ENCODE measurements at places on chromosomes 2 and 18.

GRCh38 chr18:26342646-26343045 is 116.4 kb downstream of the TAF4B start:
- DNase-seq = no peak

DNA sequence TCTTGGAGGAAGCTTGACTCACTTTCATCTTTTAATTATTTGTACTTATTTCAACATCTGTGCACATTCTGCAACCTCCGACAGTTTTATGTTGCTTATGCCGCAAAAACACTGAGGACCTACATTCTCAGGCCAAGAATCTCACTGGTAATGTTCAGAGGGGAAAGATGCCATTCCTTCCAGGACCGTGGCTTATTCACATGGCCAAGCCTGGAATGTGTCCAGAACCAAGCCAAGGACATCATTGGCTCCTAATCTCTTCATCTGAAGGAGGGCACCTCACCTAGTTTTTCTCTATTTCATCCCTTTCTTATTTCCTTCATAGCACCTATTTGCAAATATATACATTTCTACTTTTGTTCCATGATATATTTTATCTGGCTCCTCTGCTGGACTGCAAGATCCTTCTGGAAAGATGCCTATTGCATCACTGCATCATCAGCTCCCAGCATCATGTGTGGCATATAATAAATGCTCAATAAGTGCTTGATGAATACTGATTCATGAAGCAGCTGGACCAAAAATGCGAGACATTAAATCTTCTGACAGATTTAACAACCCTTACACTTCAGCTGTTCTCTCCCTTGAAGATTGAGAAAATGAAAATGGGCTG is 377.1 kb downstream of the TNS1 start:
- DNase-seq = peak; percentile 47

DNA sequence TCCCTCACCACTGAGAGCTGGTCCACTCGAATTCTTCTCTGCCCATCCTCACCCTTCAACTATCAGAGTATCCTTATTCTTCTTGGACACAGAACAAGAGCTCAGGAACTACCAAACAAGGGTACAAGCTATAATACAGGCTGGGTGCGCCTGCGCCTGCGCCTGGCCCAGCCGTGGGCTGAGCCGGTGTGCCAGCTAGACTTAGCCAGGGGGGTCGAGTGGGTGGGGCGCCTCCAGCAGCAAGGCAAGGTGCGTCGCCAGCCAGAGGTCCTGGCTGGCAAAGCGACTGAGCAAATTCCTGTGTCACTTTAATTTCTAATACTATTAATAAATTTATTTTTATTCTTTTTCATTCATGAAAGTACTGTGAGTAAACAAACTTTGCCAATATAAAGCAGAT is 1072.6 kb upstream of the PIK3C3 start:
- DNase-seq = no peak

GRCh38 chr18:79405019-79405780 is 9.5 kb downstream of the NFATC1 start:
- DNase-seq = no peak

DNA sequence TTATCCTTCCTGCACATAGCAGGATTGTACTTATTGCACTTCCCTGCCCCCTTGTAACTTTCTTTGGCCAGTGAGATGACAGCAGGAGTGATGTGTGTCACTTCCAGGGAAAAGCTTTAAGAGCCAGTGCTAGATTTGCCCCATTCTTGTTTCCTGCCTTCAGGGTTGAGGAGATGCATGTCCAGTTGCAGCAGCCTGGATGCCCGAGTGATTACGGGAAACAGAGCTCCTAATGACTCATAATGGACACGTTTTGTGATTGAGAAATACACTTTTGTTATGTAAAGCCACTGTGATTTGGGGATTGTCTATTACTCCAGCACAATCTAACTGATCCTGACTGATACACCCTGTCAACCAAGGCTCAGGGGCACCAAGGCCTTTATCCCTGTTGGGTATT is 5.0 kb upstream of the TET3 start:
- DNase-seq = peak; percentile 83

DNA sequence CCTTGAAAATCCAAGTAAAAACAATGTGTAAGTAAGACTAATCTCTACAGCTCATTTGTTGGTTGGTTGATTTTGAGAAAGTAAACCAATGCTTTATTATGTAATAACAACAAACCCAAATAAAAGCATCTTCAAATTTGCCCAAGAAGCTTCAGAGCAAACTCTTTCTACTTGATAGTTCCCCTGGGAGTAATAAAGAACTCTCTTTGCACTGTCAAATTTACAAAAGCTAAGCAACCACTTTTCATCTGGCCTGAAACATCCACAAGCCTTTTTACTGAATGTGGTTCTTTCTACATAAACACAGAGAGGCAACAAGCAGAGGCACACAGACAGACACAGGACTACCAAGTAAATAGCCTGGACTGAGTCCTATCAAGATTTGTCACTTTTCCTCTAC is 28.8 kb upstream of the CACNB4 start:
- no peak for DNase-seq

GRCh38 chr2:1899396-1899730 is 155.0 kb upstream of the PXDN start:
- no peak for DNase-seq

GRCh38 chr2:151422917-151423439 is 13.3 kb downstream of the RIF1 start:
- DNase-seq = no peak

GRCh38 chr18:22838221-22838620 is 94.9 kb upstream of the RBBP8 start:
- DNase-seq = no peak

GRCh38 chr2:199470361-199470671 is 12.6 kb upstream of the SATB2 start:
- no peak for DNase-seq

DNA sequence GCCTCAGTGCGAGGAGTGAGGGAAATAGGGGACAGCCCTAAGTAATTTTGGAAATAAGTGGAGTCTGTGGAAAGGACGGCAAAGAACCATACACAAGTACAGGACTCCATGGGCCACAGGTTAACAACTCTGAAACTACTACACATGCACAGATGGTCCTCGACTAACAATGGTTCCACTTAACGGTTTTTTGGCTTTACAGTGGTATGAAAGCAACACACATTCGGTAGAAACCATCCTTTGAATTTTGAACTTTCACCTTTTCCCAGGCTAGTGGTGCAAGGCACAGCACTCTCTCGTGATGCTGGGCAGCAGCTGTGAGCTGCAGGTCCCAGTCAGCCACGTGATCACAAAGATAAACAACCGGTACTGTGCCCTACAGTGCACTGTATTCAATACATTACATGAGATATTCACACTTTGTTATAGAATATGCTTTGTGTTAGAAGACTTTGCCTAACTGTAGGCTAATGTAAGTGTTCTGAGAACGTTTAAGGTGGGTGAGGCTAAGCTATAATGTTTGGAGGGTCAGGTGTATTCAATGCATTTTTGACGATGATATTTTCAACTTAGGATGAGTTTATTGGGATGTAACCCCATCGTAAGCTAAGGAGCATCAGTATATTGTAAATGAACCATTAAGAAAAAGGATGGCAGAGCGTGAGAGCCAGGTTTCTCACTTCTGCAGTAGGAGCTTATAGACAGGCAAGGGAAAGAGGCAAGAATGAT is 44.6 kb downstream of the TBC1D8 start:
- DNase-seq = no peak

DNA sequence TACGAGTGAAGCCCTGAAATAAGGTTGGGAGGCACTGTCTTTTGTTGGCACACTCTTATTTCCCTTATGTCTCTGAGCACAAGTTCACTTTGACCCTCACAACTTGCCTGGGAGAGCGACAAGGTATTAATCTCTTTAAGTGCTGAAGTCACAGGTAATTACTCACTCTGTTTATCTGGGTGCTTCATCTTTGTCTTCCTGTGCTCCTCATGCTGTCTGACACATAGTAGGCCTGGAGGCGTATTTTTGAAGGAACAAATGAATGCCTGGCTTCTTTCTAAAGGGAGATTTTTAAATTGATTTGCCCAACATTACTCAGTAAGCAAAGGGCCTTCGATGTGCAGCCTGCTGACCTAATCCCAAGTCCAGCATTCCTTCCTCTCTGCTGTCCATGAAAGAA is 507.1 kb upstream of the TNP1 start:
- no peak for DNase-seq

DNA sequence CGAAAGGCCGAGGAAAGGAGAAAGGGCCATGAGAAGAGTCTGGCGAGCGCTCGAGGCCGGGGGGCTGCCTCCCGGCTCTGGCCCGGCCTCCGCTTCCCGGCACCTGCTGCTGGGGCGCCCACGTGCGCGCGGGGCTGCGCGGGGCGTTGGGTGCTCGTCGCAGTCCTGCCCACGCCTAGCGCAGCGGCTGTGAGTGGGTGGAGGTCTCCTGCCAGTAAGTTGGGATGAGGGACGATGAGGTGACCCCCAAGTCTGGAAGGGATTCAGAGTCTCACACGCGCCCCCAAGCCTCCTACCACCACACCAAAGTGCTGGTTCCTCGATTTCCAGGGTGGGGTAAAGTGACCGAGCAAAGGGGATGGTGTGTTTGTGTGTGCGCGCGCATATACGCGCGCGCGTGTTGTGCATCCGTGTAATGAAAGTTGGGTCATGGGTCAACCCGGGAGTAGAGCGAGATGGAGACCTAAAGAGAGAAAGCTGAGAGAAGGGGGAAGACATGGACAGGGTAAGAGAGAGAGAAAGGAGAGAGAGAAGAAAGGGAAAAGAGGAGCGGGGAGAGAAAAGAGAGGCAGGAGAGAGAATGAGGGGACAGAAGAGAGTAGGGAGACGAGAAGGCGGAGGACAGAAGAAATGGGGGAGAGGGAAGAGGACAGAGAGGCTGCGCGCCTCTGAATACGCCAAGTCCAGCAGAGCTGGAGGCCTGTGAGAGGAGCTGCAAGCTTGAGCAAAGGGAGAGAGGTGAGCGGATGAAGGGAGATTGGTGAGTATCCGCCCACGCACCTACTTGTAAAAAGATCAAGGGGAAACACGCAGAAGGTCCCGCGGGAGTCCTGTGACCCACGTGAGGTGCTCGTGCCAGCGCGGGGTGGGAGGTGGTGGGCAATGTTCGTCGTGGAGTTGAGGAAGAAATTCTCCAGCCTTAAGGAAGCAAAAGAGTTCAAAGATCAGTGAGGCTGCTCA is 1.7 kb upstream of the NETO1 start:
- DNase-seq = peak; percentile 24

GRCh38 chr18:49446481-49446880 is 14.0 kb downstream of the DYM start:
- DNase-seq = peak; percentile 64

GRCh38 chr2:179882851-179883806 is 21.7 kb upstream of the ZNF385B start:
- no peak for DNase-seq

- DNase-seq = peak; percentile 75
Measured at GRCh38 chr2:134900151-134900550, 18.5 kb upstream of the CCNT2 start.

DNA sequence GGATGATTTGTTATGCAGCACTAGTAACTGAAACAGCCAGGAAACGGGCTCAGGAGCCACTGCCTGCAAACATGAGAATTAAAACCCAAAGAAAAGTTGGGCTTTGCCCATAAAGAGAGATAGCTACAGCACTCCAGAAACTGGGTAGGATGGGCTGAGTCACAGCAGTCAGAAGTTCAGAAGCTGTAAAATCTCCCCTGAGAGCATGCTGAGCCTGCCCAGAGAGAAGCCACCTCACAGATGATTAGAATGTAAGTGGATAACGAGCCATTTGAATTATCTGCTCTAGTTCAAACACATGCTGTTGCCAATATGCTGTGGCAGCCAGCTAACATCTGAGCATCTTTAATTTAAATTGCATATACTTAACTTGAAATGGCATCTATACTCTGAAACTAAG is 388.1 kb upstream of the ACVR2A start:
- DNase-seq = no peak

DNA sequence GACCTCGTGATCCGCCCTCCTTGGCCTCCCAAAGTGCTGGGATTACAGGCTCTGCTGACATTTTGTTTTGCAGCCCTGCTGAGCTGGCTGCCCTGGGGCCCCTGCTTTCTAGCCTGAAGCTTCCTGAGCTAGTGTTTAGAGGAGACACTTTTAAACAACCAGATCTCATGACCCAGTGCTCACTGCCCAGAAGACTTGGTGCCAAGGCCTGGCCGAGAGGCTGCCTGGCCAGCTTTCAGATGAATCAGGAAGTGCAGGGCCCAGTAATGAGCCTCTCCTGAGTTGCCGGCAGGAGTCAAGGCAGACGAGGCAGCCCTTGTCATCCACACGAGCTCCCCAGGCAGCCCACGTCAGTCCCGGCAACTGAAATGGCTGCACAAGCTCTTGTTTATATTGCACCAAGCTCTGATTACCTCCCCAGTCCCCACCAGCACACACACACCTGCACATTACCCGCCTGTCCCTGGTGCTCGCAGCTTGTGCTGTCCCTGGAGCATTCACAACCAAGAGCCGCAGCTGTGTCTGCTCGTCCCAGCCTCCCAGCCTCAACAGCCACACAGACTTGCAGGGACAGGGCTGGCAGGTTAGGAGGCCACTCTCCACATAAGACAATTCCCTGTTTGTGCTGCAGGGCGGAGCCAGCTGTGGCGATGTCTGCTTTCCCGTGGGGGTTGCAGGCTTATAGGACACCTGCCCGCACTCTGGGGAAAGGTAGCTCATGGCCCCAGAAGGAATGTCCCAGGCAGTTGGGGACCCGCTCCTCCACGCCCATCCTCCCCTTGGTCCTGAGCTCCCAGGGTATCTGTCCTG is 331.2 kb upstream of the MYT1L start:
- DNase-seq = no peak

Measured in fibroblast of gingiva (primary cell).